ENCODE measurements at places on chromosomes 13 and 19.

DNA sequence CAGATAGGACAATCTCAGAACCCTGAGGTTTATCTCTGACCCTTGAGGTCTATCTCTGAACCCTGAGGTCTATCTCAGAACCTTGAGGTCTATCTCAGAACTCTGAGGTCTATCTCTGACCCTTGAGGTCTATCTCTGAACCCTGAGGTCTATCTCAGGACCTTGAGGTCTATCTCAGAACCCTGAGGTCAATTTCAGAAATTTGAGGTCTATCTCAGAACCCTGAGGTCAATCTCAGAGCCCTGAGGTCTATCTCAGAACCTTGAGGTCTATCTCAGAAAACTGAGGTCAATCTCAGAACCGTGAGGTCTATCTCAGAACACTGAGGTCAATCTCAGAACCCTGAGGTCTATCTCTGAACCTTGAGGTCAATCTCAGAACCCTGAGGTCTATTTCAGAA, 2.3 kb downstream of the TLE2 start:
- no peak for DNase-seq

DNA sequence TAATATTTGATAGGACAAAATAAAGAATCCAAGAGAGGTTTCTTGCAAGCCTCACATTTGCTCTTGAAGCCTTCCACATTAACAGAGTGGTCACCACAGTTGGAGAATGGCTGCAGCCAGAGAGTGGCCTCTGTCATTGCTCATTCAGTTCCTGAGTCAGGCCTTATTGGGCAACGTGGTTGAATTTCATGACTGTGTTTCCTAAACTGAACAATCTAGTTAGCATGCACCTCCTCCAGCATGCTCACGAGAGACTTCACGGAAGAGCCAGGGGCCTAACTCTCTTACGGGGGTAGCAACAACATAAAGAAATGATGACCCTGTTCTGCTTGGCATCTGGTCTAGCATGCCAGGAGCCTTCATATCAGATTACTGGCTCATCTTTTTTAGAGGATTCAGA, 9.6 kb upstream of the UBL3 start:
- no peak for DNase-seq

DNA sequence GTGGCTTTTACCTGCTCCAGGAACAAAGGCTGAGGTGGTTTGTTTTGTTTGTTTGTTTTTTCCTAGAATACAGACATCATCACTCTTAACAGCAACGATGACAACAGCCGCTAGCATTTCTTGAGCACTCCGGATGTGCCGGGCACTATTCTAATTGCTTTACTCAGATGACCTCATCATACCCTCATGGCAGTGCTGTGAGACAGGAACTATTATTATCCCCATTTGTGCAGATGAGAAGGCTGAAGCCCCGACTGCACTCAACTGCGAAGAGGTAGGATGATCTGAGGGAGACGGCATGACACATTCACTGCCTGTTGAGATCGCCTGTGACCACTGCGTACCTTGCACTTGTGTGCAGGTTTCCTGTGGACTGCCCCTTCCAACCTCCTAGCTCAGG, 66.5 kb downstream of the CCDC70 start:
- DNase-seq: no peak

DNA sequence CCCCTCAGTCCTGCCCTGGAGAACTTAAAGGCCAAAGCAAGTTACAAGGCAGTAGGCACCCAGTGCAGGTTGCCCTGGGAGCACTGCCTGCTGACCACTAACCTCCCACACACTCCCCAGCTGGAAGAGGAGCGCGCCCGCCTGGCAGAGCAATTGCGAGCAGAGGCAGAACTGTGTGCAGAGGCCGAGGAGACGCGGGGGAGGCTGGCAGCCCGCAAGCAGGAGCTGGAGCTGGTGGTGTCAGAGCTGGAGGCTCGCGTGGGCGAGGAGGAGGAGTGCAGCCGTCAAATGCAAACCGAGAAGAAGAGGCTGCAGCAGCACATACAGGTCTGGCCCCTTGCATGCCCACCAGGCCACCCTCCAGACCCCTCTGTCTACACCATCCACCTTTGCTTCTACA, 61.1 kb downstream of the KCNC3 start:
- no peak for DNase-seq

DNA sequence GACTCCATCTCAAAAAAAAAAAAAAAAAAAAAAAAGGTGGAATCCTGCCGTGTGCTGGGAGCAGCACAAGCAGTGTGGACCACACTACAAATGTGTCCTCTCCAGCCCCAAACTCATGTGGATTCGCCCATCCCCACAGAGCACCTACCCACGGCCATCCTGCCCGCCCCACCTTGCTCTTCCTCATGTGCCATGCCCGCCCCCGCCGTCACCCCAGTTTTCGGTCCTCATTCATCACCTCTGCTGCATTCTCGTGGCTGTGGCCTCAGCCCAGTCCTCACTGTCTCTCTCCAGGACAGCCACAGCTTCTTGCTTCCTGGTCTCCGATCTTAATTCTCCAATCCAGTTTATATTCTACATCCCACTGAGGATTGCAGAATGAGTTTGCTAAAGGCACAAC, 80.0 kb upstream of the TM9SF2 start:
- DNase-seq: no peak
